Stimulated activated CD8-positive, alpha-beta memory T cell treated with anti-CD3 and anti-CD28 coated beads, Interleukin-7, amount 100 ng/mL, for 48 hours (primary cell): ENCODE measurements at places on chromosomes 3 and 15.

GRCh38 chr15:89326316-89326715 is 8.3 kb downstream of the POLG start:
- no peak for DNase-seq

- no peak for DNase-seq
Measured at GRCh38 chr3:39473452-39474125, 6.1 kb downstream of the MOBP start.

- no peak for DNase-seq
Measured at GRCh38 chr3:113698956-113699355, 2.5 kb upstream of the USF3 start.

DNA sequence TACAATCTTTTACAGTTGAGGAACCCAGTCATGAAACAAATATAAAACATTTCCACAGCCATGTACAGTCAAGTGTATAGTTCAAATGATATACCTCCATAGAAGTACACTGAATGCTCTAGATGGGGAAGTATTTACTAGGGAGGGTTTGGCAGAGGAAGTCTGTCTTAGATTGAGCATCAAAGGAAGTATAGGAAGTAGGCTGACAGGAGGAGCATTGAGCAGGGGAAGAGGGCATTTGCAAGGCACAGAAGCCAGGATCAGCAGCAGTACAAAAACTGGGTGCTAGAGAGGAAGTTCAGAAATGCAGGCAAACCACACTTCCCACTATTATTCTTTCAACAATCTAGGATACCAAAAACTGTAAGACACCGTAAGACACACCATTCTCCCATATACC is 122.6 kb downstream of the ANO10 start:
- no peak for DNase-seq

DNA sequence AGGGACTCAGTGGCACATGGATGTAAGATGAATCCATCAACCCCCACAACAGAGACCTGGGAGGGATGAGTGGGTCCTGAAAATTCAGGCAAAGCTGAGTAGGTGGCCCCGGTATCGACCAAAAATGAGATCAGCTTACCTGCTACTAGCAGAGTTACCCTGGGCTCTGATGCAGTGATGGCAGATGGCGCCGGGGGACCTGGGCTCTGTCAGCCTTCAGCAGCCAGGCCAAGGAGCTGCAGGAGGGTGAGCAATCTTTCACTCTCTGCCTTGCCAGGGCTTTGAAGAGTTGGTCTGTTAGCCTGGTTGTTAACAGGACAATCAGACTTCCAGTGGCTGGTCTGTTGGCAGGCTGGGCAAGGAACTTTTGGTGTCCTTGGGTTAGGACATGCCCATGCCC is 1054.8 kb downstream of the SI start:
- no peak for DNase-seq
